ENCODE measurements at places on chromosomes 6 and 20.

GRCh38 chr6:37742401-37742760 lies 44.7 kb upstream of the MDGA1 start:
- DNase-seq = no peak

GRCh38 chr6:120320481-120321162 lies 971.1 kb upstream of the MAN1A1 start:
- no peak for DNase-seq

DNA sequence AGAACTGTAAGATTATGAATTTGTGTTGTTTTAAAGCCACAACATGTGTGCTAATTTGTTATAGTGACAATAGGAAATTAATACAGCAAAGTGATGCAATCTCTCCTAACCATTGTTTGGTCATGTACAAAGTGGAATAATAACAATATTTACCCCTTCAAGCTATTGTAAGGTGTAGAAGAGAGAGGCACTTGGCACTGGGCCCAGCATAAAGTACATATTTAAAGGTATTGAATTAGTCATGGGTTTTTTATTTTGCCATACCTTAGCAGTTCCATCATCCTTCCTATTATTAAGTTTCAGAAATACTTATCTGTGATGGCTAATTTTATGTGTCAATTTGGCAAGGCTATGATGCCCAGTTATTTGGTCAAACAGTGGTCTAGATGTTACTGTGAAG lies 322.4 kb upstream of the TSHZ2 start:
- no peak for DNase-seq

- DNase-seq = no peak
These were observed 185.7 kb downstream of the MTHFD1L start for GRCh38 chr6:151051164-151051563.

- no peak for DNase-seq
These were observed 21.3 kb downstream of the PLCB1 start for GRCh38 chr20:8153281-8153908.

GRCh38 chr6:53795702-53796450 lies 1.1 kb downstream of the LRRC1 start:
- peak; percentile 51 for DNase-seq

GRCh38 chr6:133313068-133313467 lies 71.9 kb downstream of the EYA4 start:
- no peak for DNase-seq

DNA sequence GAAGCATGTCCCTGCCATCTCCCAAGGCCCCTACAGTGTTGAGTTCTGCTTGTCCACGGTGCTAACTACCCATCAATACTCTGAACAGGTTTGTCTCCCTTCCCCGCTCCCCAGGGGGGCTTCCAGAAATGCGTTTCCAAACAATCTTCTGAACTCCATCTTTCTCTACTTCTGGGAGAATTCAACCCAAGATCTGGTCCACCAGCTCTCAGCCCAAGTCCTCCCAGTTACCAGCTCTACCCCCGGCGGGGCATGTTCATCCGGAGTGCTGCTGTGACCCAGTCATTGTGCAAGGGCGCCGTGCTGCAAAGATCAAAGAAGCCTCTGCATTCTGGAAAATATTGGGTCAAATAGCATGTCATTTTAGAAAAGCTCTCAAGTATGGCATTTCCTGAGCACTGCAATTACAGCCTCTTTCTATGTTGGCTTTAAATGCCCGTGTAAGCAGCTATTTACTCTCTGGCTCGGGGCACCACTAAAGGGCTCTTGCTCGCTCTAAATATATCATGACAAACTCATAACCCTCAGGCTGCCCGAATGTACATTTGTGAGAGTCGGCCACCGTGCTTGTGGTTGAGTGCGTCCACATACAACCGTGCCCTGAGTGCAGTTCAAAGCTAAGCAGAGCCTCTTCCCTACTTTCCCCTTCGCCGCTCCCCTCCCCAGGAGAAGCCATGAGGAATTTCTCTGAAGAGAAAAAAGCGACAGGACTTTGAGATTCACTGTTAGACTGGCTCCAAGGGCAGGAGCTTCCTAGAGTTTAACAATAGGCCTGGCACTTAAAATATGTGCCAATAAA lies 71.6 kb downstream of the BANF2 start:
- peak; percentile 67 for DNase-seq

- DNase-seq = no peak
These were observed 175.2 kb upstream of the CITED2 start for GRCh38 chr6:139549561-139550070.

DNA sequence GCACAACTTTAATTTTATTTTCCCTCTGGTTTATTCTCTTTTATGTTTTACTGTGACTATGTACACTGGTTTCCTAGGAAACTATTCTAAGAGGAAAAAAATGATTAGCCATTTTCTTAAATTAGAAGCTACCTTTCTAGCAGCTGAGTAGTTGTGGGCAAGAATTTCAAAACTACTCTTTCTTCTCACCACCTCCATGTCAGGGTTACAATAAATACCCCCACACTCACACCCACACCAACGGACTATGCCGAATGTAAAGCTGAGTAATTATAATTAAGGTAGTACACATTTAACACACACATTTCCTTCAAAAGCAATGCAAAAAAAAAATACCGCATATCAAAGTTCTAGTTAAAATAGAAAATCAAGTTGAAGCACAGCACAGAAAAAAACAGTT lies 78.9 kb downstream of the ARHGAP18 start:
- DNase-seq = no peak

DNA sequence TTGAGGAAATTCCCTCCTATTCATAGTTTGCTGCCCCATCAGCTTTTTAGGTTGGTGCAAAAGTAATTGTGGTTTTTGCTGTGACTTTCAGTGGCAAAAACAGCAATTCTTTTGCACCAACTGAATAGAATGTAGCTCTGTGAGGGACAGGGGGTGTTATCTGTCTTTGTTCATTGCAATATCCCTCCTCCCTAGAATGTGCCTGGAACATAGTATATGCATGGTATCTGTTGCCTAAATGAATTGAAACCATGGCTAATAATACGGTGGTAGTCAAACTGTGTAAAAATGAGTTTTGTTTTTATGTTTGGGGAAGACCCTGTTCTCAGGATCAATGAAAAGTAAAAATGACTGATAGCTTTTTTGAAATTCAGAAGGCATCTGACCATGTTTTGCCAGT lies 45.1 kb downstream of the SCAND1 start:
- DNase-seq = no peak

GRCh38 chr6:133923938-133924593 lies 29.0 kb upstream of the TBPL1 start:
- DNase-seq = peak; percentile 56

GRCh38 chr6:155676346-155676745 lies 220.7 kb upstream of the NOX3 start:
- no peak for DNase-seq

DNA sequence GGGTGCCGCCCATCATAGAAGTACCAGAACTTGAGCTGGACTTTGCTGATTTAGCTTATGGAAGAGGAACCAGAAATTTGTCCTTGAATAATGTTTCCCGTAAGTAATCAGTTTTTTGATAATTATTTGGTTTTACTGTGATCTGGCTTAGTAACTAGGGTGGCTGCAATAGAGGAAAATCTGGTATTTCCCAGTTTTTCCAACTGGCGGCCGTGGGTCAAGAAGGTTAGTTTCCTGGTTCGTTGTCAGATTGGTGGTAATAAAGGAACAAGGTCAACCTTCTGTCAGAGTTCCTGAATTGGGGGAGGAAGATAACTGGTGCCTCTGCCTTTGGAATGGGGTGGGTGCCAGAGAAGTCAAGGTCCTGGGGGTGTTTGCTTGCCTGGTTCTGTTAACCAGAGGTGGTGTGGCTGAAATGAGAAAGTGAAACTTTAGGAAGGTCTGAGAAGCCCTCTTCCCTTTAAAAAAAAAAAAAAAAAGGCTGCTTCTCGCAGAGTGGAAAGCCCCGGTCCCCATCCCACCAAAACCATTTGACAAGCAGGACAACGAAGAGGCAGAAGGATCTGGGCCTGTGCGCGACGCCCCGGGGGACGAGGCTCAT lies at the start of gene CALHM6:
CALHM6 (plus strand) TSS at position 45 of the 601 bp plus-strand sequence; CDS start at position 600, 555 bp downstream.
- DNase-seq = no peak

- no peak for DNase-seq
These were observed 24.4 kb downstream of the SYNDIG1 start for GRCh38 chr20:24493661-24494459.

GRCh38 chr6:83885984-83886383 lies 26.5 kb downstream of the CYB5R4 start:
- no peak for DNase-seq

DNA sequence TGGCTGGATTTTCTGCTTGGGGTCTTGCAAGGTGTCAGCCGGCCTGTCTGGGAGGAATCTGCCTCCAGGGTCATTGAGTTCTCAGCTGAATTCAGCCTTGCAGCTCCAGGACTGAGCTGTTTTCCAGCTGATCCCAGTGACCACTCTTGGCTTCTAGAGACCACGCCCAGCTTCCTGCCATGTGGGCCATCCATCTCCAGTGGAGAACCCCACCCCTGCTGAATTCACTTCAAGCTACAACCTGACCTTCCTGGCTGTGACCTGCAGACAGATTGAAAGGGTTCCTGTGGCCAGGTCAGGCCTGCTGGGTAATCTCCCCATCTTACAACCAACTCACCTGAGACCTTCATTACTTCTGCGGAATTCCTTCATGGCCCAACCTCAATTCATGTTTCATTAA lies 26.5 kb upstream of the SYNDIG1 start:
- no peak for DNase-seq

DNA sequence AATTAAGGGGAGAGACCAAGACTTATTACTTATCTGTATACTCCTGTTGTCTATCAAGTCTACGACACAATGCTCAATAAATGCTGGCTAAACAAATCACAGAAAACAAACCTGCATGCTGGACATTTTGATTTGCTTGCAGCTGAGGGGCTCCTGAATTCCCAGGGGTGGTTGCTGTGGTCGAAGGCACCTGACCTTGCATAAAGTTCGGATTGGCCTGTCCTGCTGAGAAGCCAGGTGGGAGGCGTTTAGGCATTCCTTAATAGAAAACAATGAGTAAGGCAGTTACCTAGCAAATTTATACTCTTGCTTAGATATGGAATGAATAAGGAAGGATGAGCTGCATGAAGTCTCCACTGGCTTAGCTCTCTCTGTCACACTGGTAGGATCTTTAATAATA lies 50.5 kb downstream of the TP53INP2 start:
- DNase-seq = no peak

- DNase-seq = no peak
These were observed 32.0 kb upstream of the SUMO4 start for GRCh38 chr6:149368065-149368464.

- no peak for DNase-seq
These were observed 187.0 kb downstream of the PLCB1 start for GRCh38 chr20:8318965-8319625.

- no peak for DNase-seq
These were observed 99.7 kb upstream of the PLCB4 start for GRCh38 chr20:8969146-8969583.

GRCh38 chr20:37984018-37984785 lies 49.1 kb downstream of the TTI1 start:
- no peak for DNase-seq

GRCh38 chr6:26029857-26030653 lies 57.2 kb upstream of the HFE start:
- DNase-seq = no peak

- peak; percentile 48 for DNase-seq
These were observed at the start of gene GNMT for GRCh38 chr6:42960243-42961019. Gene GNMT, plus strand, starts transcription at chr6:42960754. Its CDS starts 14 bp downstream, at chr6:42960768.

DNA sequence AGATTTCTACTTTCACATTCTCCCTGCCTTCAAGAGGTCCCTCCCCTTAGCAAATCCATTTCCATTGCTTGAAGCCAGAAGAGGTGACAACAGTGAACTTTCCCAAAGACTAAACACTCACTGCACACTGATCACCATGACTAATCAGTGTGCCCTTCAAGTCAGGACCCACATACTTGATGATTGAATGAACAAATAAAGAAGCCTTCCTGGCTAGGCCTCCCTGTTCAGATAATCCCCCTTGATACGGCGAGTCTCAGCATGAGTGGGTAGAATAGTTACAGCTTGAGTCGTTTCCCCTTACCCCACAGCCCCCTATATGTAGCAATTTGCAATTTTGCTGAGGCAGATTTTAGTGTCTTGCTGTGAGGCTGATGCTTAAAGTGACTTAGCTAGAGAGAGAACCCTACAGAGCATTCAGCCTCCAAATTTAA lies 102.2 kb downstream of the UNC5CL start:
- DNase-seq = no peak

DNA sequence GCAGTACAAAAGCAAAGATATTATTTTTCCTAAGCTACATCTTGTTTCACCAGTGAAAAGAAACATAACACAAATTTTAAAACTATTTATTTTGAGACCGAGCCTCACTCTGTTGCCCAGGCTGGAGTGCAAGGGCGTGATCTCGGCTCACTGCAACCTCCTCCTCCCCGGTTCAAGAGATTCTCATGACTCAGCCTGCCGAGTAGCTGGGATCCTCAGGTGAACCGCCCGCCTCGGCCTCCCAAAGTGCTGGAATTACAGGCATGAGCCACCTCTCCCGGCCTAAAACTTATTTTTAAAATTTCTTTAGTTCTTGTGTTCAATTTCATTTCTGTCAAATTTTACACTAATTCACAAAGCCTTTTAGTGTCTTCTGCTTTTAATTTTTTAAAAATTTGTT lies 5.9 kb downstream of the SRSF12 start:
- DNase-seq = no peak

DNA sequence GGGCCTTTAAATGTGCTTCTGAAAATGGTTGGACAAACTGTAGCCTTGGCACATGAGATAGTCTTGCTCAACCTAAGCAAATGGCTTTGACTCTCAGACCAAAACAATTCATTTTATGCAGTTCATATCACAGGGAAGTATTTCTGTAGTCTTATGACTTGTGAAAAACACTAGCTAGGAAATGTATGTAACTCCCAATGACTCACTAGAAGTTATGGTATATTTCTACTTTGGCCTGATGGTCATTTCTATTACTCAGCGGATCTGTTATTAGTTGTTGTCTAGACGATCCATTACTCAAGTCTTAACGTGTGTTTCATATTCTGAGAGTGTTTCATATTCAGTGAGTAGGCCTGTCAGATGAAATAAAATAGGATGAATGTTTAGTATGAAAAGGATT lies 1333.5 kb downstream of the KHDRBS2 start:
- no peak for DNase-seq

- DNase-seq = no peak
These were observed 334.1 kb upstream of the CITED2 start for GRCh38 chr6:139708337-139709199.

DNA sequence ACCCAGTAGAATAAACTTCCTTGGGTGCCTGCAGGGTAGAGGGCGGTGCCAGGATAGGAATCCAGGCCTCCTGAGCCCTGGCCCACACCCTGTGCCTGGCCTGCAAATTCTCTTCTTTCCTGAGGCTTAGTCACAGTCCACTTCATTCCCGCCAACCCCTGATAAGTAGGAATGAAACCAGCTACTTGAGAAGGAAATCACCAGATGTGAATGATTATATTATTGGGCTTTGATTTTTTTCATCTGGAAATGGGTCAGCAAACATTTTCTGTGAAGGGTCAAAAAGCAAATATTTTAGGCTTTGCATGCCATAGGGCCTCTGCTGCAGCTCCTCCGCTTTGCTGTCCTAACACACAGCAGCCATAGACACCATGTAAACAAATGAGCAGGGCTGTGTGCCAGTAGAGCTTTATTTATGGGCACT lies 50.2 kb downstream of the STK35 start:
- DNase-seq = no peak

DNA sequence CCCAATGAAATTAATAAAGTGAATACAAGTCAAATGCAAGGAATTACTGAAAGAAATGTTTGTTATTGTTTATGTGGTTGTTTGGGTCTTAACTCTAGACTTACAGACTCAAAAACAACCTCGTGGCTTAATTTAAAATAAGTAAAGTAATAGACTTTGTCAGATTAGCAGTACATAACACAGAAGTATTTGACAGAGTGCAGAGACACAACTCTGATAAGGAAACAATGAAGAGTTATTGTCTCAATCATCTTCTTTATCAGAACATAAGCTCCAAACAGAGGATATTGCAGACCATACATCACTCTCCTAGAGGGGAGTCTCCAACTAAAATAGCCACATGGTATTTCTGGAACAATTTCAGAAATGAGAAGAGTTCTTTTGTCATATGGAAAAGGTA lies 487.7 kb upstream of the HS3ST5 start:
- no peak for DNase-seq
